ENCODE measurements at places on chromosomes 1 and 21. TPM values are rescaled to one million over a fixed set of nuclear protein-coding genes. Genes with fewer than 3 reads are reported as not detected.

The VHLL gene
- not detected for total RNA-seq

The SORT1 gene
- 43.4 TPM for total RNA-seq

The CFHR3 gene
- total RNA-seq = not detected

The SMIM11 gene
- total RNA-seq = 12.3 TPM

The PSMB4 gene
- total RNA-seq = 240 TPM

The SEC16B gene
- total RNA-seq = 11.1 TPM

The ADCY10 gene
- total RNA-seq = 0.55 TPM

The NFASC gene
- total RNA-seq = 35.6 TPM

The EFNA1 gene
- total RNA-seq = 58.5 TPM

The OR2T33 gene
- total RNA-seq = not detected

The MRPS6 gene
- 18.6 TPM for total RNA-seq

The NHLH1 gene
- total RNA-seq = not detected

The INAVA gene
- 8.5 TPM for total RNA-seq

The PSRC1 gene
- total RNA-seq = 11.4 TPM

The RGS8 gene
- not detected for total RNA-seq

The CLEC20A gene
- not detected for total RNA-seq

The CFAP410 gene
- total RNA-seq = 23.8 TPM

The KCNA3 gene
- total RNA-seq = 2.6 TPM

The DIRAS3 gene
- not detected for total RNA-seq

The C1orf87 gene
- total RNA-seq = 0.18 TPM

The HAO2 gene
- total RNA-seq = 0.90 TPM

The SPRR2D gene
- not detected for total RNA-seq

The KPRP gene
- not detected for total RNA-seq

The TEX38 gene
- not detected for total RNA-seq

The AMY2B gene
- 28.2 TPM for total RNA-seq

The LRRN2 gene
- total RNA-seq = 5.5 TPM

The RO60 gene
- 111 TPM for total RNA-seq

The FCAMR gene
- total RNA-seq = not detected

The CAMSAP2 gene
- 64.8 TPM for total RNA-seq

The BGLAP gene
- total RNA-seq = not detected

The ANKRD13C gene
- total RNA-seq = 35.0 TPM
